ENCODE measurements at places on chromosomes 12 and 14.

GRCh38 chr14:49362916-49363315 lies 223.3 kb downstream of the RPS29 start:
- DNase-seq = no peak

DNA sequence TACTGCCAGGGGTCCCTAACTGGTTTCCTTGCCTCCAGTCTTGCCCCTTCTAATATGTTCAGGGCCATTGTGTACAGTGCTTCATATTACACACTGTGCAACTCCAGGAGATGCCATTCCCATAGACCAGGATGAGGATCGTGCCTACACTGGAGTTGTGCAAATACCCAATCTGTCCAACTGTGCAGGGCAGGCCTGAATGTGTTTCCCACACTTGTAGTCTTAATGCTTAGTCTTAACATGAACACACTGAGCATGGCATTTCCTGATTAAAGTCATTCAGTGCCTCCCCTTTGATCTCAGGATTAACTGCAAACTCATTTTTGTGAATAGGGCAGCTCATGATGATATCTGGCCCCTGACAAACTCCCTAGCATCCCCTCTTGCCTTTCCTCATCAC lies 165.5 kb downstream of the TTC8 start:
- no peak for DNase-seq

GRCh38 chr12:40241741-40242140 lies 16.9 kb downstream of the LRRK2 start:
- no peak for DNase-seq

- DNase-seq = no peak
These were observed 23.7 kb upstream of the CHST11 start for GRCh38 chr12:104433061-104433460.

- no peak for DNase-seq
These were observed 21.7 kb downstream of the FBRSL1 start for GRCh38 chr12:132511516-132512196.

DNA sequence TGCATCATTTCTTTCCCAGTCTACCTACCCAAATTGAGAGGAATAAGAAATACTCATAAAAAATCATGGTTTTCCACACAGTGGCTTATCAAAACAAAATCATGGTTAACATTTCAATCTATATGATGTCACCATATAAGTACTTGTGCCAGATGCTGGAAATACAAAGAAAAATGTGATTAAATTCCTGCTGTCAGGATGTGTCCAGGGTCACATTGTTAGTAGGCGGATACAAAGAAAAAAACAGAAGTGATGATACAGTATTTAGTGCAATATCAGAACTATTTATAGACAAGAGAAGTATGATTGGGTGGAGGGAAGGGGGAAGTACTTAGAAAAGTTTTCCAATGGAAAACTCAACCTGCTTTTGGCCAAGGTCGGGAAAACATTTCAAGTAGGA lies 47.0 kb upstream of the OR6J1 start:
- DNase-seq = no peak

- peak; percentile 30 for DNase-seq
These were observed 21.0 kb downstream of the RPGRIP1 start for GRCh38 chr14:21300892-21301291.

DNA sequence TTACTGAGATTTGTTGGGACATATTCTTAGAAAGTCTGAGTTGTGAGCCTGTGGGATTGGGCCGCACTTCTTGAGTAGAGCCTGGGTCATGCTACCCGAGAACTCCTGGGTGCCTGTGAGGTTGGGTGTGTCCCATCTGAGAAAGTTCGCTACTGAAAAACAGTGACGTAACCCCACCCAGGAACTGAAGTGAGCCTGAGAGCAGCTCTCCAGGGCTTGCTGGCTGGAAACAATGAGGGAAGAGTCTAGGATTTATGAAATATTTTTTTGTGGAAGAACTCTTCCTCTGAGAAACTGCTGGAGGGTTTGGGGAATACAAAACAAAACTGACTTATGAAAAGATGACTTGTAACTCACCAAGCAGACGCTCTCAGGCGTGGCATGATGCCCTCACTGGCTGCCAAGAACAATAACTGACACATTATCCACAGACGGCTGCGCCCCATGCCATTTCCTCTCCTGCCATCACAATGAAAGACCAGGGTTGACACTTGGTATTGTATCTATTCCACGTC lies 69.2 kb downstream of the RASSF3 start:
- peak; percentile 76 for DNase-seq
